NCI-H345 (cell line): ENCODE measurements at places on chromosomes 1 and 21.

DNA sequence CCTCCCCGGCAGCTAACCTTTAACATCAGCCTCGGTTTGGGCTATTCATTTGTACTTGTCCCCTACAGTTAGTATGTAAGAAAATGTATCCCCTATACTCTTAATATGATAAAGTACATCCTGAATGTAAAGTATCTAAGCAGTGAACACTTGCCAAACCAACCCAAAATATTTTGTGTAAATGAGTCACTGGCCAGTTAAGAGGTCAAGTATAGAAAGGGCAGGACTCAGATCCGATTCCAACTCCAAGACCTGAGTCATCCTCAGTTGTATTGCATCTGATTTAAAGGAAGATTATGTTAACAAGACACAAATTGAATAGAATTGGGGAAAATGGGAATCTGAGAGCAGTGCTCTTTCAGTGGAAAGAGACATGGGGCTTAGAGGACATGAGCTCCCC is 84.4 kb downstream of the CD58 start:
- DNase-seq: no peak

DNA sequence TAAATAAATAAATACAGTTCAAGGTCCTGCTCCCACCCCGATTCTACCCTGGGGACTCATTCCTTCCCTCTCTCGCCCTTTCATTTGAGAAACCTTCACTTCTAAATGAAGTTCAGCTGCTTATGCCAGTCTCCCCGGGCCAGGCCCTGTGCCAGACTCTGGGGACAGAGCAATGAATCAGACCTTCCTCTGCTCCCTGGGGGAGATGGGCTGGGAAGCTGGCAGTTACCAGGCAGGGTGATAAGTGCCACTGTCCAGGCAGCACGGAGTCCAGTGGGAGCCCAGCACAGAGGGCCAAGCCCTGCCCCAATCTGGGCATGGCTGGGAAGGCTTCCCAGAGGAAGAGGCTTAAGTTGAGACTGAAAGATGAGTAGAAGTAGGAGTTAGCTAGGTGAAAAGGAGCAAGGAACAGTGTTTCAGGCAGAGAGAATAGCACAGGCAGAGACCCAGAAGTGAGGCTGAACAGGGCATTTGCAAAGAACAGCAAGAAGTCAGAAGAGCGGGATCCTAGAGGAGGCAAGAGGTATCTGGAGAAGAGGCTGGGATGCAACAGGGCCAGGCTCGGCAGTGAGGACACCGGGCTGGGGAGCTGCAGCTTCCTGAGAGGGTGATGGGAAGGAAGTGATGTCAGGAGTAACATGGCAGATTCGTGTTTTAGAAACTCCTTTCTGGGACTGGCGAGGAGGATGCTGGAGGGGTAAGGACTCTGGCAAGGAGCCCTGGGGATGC is 13.5 kb downstream of the KCNQ4 start:
- no peak for DNase-seq

DNA sequence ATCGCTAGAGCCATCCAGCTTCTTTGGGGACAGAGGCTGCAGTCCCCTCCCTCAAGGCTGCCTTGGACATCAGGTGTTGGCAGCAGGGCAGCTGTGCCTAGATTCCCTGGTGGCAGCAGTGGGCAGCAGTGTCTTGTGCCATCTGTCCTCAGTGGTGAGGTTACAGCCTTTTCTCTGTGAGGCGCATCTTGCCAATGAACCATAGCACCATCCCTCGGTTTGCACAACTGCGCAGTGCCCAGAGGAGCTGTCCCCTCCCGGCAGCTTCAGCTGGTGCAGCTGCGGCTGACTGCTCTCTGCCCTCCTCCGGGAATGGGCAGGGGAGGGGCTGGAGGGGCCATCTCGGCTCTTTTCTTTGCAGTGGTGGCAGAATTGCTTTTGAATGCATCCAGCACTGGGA is 59.0 kb upstream of the C8B start:
- peak; percentile 27 for DNase-seq

GRCh38 chr21:35111321-35111930 is 62.3 kb upstream of the RUNX1 start:
- DNase-seq: peak; percentile 8

DNA sequence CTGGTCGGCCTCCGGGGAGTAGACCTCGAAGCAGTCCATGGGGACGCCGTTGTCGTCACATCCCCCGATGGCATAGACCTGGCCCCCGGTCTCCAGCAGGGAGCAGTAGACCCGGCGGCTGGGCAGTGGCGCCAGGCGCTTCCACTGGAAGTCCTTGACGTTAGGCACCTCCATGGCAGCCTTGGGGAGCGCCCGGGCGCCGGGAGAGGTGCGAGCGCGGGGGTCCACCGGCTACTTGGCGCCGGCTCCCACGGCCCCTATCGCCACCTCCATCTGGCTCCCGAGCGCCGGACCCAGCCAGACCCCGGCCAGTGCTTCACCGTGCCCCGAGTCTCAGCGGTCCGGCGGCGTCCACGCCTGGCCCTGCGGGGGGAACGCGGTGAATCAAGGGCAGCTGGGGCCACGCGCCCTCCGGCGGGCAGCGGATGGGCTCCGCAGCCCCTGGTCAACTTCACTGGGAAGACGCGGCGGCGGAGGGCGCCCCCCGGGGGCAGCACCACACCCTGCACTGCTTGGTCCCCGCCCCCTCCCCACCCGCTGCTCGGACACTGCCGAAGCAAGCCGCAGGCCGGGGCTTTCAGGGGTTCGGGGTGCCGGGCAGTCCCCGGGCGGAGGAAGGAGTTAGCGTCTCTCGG is 13.2 kb downstream of the KLHDC8A start:
- DNase-seq: no peak

DNA sequence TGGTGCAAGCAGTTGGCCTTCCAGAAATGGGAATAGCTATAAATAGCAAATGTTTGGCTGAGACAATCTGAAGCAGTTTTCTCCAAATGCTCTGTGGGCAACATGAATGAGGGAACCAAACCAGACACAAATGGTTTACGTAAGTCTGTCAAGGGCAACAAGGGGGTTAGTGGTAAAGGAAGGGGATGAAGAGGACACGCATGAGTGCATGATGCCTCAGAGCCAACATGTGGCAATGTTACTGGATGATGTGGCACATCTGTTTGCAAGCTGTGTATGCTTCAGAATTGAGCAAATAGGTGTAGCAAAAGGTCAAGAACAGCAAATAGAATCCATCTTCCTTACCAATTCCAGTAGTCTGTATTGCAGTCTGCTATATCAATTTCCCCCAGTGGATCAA is 76.3 kb upstream of the LMO4 start:
- DNase-seq: no peak

DNA sequence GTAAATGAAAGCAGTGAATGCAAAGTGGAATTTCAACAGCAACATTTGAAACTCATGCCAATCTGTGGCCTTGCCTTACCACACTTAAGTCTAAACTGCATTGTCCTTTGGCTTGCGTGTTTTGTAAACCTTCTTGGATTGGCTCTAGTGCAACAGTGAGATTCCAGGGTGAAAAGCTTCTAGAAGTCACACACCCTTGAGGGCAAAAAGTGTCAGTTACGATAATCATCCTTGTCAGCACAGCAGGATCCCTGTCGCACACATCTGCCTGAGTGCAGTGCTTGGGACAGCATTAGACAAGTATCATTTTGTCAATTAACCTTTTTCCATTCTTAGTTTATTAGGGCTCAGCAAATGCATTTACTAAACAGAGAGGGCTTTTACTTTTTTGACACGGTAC is 243.4 kb upstream of the PTBP2 start:
- peak; percentile 56 for DNase-seq

DNA sequence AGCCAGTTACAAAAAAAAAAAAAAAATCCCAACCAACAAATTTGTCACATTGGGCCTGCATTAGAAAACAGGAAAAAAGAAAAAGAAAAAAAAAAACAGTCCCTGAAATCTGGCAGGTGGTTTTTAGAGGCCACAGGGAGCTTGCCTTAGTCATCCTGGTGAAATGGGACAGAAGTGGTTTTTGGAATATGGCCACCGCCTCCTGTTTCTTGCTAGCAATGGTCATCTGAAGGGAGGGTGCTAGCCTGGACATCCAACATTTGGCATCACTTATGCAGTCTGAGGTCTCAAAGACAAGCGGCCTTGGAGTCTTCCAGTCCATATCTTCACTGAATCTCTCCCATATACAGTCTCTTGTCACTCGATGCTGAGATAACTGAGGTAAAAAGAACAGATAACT is 20.1 kb upstream of the NKAIN1 start:
- no peak for DNase-seq

GRCh38 chr1:115189814-115190539 is 100.7 kb upstream of the TSPAN2 start:
- DNase-seq: no peak

GRCh38 chr1:38012363-38013226 is at the start of gene UTP11:
Gene UTP11 (plus strand): TSS chr1:38012734. CDS start chr1:38012803, 69 bp downstream.
- peak; percentile 99 for DNase-seq

- no peak for DNase-seq
Measured at GRCh38 chr1:156806512-156807440, 9.9 kb downstream of the SH2D2A start.

GRCh38 chr1:41918450-41919043 is at the start of gene HIVEP3:
Gene HIVEP3 (minus strand): TSS chr1:41918922.
- peak; percentile 71 for DNase-seq

- no peak for DNase-seq
Measured at GRCh38 chr1:62084310-62084890, 110.2 kb upstream of the L1TD1 start.

DNA sequence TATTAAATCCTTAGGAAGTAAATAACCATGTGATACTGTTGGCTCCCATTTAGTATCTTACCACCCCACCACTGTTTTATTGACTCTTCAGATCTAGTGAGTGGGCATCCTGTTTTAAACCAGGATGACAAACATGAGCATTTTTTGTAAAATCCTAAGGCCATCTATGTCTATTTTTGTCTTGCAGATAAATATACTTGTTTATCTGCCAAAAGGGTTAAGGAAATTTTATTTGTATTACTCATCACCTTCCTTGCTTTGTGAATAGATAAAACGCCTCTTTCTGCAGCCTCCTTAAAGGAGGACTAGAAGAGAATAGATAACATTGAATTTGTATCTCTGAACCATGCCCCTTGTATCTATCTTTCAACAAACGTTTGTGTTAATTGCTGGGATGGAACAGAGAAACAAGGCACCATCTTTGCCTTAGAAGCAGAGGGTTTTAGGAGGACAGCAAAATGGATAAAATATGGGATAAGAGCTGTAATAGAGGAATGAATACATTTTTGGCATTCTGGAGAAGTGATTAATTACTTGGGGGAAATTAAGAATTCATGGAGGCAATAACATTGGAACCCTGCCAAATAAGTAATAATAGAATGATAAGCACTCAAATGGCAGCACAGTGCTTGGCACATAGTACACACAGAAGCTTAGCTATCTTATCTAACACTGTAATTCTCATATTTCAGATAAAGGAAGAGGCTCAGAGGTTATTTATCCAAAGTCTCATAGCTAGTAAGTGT is 14.7 kb downstream of the YTHDF2 start:
- no peak for DNase-seq

DNA sequence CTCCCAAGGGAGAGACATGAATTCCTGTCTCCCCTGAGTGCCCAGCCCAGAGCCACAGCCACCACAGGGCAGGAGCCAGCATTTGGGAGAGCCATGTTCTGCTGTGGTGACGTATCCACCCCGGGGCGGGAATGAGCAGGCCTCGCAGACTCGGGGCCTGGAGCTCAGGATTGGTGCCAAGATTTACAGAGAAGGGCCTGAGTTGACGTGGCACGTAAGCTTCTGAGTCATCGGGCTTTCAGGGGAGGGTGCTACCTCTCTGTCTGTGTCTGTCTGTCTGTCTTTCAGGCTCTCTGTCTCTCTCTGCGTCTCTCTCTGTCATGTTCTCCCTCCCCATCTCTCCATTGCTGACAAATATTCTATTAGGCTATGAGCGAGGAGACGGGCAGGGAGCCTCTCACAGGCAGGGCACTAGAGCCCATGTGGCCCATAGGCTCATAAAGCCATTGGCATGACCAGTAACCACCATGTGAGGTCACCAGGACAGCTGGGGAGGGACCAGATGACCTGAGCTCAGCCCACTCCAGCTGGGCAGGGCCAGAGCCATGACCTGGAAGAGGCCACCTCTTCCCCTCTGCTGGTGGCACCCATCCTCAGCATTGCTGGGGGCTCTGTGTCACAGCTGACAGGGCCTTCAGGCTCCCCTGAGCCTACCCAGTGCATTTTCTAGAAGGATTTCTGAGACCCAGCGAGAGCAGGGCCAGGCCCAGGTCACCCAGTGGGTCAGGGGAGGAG is 300.0 kb upstream of the VAMP3 start:
- peak; percentile 30 for DNase-seq

- peak; percentile 85 for DNase-seq
Measured at GRCh38 chr1:92441697-92442342, 44.9 kb downstream of the GFI1 start.

DNA sequence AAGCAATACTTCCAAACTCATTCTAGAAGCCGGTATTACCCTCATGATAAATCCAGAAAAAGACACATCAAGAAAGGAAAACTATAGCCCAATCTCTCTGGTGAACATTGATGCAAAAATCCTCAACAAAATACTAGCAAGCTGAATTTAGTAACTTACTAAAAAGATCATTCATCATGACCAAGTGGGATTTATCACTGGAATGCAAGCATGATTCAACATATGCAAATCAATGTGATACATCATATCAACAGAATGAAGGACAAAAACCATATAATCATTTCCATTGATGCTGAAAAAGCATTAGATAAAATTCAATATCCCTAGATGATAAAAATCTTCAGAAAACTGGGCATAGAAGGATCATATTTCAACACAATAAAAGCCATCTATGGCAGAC is 402.9 kb downstream of the TGFB2 start:
- no peak for DNase-seq

DNA sequence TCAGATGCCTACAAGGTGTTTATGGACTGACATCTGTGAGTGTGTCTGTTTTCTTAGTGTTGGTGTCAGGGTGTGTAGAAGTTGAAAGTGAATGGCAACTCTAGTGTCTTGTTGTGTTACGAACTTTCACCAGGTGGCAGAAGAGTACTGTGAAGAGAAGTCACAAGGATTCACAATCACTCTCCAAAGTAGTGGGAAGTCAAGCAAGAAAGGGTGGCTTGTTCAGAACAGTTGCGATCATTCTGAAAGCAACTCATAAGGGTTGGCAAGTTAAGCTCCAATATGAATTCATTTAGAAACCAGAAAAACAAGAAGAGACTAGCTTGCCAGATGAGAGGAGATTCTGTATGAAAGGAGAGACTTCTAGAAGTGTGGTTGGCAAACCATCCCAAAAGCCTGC is 86.1 kb downstream of the FASLG start:
- peak; percentile 24 for DNase-seq

DNA sequence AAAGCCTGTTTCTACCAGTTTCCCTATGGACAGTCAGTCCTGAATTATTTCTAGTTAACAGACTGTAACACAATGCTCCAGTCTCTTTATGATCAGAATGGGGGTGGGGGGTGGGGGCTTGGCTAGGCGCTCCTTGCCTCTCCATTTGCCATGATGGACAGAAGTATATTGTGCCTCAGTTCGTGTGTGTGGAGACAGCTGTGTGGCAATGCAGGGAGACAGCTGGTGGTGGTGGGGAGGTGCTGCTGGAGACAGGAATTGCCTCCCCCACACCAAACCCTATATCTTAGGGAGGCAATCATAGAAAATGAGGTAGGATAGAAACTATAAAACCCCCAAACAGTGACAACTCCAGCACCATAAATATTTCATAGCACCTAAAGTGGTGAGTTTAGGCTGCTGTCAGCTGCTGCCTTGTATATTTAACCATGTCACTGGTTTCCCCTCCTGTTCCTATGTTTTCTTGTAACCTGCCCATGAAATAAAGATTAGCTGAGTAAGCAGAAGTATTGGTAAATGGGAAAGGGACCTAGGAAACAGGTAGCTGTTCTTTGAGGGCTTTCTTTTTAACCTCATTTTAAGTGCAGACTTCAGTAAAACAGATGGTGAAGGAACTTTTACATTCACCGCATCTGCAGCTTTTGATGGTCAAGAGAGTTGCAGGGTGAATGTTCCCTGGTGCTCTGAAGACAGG is 3.4 kb downstream of the PLXNA2 start:
- no peak for DNase-seq

- no peak for DNase-seq
Measured at GRCh38 chr1:67719329-67720196, 34.6 kb downstream of the GADD45A start.
